Cerebellar cortex (tissue), 1 donor: ENCODE measurements at places on chromosomes 16 and 17.

GRCh38 chr17:1711804-1712203 is 1.6 kb upstream of the TLCD2 start:
- DNase-seq, result no peak

DNA sequence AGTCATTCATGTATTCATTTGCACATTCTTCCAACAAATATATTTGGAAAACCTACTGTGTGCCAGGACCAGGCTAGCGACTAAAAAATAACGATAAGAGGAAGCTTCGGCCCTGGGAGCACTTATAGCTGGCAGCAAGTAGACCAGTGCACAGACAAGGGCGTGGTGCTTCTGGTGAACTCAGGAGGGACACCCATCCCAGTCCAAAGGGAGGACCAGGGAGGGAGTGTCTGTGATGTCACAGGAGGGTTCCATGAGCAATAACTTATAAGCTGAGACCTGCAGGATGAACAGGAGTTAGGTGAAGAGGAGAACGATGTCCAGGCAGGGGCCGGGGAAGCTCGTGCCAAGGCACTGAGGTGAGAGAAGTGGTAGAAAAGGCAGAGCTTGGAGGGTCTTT is 17.4 kb upstream of the PHOSPHO1 start:
- no peak for DNase-seq

GRCh38 chr17:611202-611601 is 103.4 kb downstream of the VPS53 start:
- DNase-seq, result no peak

DNA sequence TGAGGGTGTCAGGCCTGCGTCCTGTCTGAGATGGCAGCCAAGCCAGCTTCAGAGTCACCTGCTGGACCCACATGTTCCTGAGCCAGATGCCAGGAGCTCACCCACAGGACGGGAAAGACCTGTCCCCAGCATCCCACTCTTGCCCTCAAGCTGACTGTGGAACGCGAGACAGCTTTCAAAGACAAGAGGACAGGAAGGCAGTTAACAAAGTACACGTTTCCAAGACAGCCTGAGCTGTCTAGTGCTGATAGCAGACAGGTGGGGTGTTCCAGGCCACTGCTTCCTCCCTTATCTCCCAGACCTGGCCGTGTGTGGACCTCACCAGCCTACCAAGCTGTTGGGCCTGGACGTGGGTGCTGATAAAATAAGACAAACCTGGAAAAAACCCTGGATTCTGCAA is 13.2 kb downstream of the CMTM3 start:
- no peak for DNase-seq

DNA sequence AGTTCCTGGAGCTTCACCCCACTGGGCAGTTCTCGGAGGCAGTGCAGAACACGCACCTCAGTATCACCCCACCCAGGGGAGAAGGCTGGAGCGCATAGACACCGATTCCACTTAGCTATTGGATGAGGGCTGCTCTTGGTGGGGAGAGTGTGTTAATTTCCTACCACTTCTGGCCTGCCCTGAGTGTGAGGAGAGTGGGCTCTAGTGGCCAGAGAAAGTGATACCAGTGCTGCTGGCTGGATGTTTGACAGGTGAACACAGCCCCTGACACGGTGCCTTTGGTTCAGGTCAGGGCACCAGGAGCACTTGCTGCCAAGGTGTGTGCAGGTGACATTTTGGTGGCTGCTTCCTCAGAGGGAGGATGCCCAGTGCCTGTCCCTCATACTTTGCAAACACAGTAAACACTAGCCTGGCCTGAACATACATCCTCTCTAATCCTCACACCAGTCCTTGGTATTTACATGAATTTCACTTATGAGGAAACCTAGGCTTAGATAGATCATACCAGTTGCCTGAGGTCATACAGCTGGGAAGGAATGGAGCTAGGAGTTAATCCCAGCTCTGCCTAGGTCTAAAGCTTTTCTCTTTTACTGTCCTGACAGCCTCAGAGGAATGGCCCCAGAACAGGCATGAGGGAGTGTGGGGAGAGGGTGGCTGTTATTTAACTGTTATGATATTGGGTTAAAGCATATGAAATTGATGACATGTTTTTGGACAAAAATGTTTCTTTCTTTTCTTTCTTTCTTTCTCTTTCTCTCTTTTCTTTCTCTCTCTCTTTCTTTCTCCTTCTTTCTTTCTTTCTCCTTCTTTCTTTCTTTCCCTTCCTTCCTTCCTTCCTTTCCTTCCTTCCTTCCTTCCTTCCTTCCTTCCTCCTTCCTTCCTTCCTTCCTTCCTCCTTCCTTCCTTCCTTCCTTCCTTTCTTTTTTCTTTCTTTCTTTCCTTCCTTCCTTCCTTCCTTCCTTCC is 21.0 kb upstream of the ITGAX start:
- peak; percentile 79 for DNase-seq

DNA sequence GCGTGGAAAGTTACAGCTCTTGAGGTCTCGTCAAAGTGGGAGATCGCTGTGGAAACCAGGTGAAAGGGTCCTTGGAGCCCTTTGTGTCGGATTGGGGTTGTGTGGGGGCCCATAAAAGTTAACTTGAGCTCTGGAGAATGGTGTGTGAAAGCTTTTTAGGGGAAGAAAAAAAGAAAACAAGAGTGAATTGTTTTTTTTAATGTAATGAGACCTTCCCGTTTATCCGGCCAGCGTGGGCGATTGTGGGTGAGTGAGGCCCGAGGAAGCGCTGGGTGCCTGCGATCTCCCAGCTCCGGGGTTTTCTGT is 150.6 kb downstream of the MSI2 start:
- no peak for DNase-seq

DNA sequence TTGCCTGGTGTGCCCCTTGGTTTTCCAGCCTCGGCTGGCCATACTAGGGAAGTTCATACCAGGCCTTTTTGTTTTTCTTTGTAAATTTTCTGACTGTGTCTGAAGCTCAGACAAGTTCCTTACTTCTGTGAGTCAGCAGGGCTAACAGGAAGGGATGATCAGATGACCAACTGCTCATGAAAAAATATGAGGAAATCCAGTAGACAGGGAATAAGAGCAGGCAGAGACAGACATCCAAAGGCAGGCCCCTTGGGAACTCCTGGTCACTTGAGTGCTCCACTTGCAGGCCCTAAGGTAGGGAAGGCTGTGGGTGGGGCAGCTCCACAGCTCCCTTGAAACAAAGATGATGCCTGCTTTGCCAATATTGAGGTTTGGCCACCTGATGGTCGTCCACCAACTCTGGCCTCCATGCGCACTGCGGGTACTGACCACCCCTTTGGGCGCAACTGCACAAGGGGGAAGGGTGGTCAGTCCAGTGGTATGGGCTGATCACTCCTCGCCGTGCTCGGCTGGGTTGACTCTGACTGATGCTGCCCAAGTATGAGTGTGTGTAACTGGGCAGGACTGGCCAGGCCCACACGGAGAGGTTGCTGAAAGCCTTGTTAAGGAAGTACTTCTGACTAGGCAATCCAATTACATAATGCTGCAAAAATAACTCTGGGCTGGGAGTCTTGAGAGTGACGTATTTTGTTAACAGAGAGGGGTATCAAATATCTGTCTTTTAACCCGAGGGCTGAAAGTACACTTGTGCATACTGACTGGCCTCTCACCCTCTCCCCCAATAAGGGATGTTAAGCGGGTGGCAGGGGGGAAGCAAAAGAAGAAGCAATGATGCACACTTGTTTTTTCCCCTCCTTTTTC is 20.8 kb upstream of the ZFHX3 start:
- peak; percentile 64 for DNase-seq

- no peak for DNase-seq
Observed at GRCh38 chr16:17939723-17940122, 396.8 kb downstream of the NPIPA8 start.

GRCh38 chr16:74449470-74449869 is 28.2 kb upstream of the CLEC18B start:
- DNase-seq, result no peak

GRCh38 chr17:3963237-3964201 is 718 bp downstream of the ATP2A3 start:
- no peak for DNase-seq

DNA sequence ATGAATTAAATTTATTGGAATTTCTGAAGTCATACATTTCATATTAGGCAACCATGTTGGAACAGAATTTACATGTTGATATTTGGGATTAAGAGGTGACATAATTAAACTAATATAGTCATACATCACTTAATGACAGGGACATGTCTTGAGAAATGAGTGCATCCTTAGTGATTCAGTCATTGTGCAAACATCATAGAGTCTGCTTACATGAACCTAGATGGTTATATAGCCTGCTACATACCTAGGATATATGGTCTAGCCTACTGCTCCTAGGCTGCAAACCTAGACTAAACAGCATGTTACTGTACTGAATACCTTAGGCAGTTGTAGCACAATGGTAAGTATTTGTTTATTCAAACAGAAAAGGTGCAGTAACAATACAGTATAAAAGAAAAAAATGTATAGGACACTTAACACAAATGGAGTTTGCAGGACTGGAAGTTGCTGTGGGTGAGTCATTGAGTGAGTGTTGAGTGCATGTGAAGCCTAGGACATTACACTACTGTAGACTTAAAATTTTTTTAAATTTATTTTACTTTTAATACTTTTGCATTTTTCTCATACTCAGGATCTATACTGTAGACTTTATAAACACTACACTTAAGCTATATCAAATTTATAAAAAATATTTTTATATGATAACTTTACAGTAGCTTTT is 85.6 kb downstream of the OMG start:
- DNase-seq, result no peak

GRCh38 chr17:19857640-19858039 is 10.1 kb downstream of the ULK2 start:
- no peak for DNase-seq

- no peak for DNase-seq
Observed at GRCh38 chr16:56477096-56477878, 25.9 kb downstream of the OGFOD1 start.
